H9 (cell line): ENCODE measurements at places on chromosomes 6 and 20.
A peak's percentile ranks its signal among the peaks of the same experiment; 100 is the strongest.

DNA sequence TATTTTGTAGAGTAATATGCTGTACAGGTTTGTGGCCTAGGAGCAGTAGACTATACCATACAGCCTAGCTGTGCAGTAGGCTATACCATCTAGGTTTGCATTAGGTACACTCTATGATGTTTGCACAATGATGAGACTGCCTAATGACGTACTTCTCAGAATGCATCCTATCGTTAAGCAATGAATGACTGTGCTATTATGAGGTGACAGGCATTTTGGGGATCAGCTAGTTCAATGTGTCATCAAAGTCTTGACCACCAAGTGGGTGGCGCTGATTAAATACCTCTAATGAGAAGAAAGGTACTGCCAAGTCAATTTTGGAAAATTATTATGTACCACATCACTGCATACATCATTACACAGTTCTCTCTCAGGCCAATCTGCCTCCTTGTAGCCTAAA lies 190.2 kb downstream of the BACH2 start:
- no peak for DNase-seq

DNA sequence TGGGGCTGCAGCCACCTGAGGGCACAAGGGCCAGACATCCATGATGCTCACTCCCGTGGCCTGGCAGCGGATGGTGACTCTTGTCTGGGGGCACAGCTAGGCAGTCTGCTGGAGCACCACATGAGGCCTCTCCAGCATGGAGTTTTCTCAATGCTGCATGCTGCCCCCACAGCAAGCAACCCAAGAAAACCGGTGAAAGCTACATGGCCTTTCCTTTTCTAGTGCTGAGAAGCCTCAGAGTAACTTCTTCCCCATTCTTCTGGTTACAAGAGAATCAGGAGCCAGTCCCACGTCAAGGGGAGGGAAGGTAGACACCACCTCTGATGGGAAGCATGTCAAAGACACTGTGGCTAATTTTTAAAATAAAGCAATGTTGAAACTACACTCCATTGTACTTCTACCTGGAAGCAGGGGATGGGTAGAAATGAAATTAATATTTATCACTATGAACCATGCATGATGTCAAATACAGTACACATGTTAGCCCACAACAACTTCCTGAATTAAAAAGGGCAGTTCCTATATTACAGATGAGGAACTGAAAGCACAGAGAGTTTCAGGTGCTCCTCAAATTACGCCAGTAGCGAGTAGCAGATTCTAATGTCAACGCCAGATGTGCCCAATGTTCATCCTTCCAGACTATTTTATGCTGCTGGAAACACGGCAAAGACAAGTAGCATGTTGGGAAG lies 101.5 kb downstream of the LAMP5 start:
- no peak for DNase-seq

DNA sequence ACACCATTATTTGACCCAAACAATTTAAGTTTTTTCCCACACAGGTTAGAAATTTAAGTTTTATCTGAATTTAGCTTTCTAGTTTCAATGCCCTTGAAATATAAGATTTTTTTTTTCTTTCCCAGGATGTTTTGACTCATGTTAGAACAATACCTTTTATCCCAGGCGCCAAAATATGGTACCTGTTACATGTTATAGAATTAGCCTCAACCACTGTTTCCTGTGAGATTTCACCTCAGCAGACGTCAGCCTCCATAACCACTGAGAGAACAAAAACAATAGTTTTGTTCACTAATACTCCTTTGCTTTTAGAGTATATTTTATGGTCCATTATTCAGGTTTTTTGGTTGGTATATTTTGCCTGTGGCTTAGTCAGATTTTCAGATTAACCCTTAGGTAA lies 302.9 kb downstream of the CDKAL1 start:
- no peak for DNase-seq

- no peak for DNase-seq
These were observed 112.8 kb downstream of the ARHGAP18 start for GRCh38 chr6:129597023-129597713.

- no peak for DNase-seq
These were observed 532 bp upstream of the SLC35F1 start for GRCh38 chr6:117906507-117906957.

GRCh38 chr6:79082304-79082703 lies 4.2 kb upstream of the PHIP start:
- DNase-seq = no peak

GRCh38 chr20:58621906-58622548 lies 29.1 kb upstream of the STX16 start:
- no peak for DNase-seq

DNA sequence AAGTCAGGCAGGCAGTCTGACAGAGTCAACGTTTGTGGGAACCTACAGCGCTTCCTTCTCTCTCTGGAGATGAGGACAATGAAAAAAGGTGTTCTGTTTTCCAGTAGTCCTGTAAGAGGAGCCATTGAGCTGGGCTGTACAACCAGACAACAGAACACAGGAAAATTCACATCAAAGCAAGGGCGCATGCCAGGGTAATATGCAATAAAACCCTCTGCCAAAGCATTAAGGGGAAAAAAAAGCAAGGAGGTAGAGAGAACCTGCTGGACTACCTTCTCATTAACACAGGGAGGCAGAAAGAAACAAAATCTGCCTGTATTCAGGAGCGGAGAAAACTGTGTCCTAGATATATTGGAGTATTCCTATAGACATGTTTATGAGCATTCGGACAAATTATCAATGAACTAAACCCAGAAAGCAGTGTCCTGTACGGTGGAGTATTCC lies 1.3 kb downstream of the RNF24 start:
- no peak for DNase-seq

DNA sequence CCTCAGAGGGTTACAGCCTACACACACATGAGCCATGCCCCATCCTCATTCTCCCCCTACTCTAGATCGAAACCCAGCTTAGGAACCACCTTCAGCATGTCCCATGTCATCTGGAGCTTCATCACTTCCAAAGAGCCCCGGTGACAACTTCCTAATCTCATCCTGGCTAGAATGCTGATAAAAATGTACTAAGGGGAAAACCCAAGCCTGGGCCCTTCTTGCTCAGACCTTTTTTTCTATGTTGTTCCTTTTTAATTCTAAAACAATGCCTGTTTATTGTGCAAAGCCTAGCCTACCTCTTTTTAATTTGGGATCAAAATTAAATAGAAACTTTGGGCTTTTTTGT lies 44.1 kb upstream of the NT5E start:
- no peak for DNase-seq

GRCh38 chr20:40207655-40208054 lies 481.4 kb downstream of the MAFB start:
- no peak for DNase-seq

- DNase-seq = no peak
These were observed 91.0 kb downstream of the NFATC2 start for GRCh38 chr20:51451484-51451883.

DNA sequence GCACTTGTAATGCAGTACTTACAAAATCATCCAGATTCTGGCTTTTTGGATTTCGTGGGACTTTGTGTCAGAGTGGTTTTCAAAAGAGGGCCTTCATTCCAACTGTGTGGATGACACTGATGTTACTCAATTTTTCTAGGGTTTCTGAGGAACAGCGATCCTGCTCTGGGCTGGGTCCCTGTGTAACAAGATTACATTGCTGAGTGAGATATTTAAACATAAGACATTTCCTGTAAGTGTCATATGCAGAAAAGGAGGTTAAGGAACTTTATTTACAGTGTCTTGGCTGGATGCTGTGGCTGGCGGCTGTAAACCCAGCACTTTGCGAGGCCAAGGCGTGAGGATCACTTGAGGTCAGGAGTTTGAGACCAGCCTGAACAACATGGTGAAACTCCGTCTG lies 6.7 kb downstream of the ZFAND3 start:
- no peak for DNase-seq

- DNase-seq = peak; percentile 38
These were observed 194.3 kb upstream of the SMLR1 start for GRCh38 chr6:130632897-130633296.

DNA sequence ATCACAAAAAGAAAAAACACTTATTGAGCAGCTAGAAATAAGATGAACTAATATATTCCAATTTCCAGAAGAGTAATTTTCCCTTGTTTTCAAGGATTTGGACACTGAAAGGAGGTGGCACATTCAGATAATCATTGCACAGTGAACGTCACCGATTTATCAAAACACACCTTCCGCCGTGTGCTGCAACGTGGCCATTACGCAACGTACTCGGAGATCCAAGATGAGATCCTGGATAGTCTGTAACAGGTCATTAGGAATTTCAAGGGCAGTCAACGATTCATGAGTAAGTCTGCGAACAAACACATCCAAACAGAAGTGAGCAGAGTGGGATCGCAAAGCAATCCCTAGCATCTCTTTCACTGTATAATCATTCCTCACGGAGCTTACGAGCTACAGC lies 93.0 kb downstream of the HUS1B start:
- no peak for DNase-seq

GRCh38 chr6:30399390-30400058 lies 54.6 kb downstream of the RPP21 start:
- DNase-seq = no peak

- DNase-seq = no peak
These were observed 26.4 kb downstream of the TRIM27 start for GRCh38 chr6:28897369-28897745.

GRCh38 chr6:121032268-121033006 lies 301.8 kb downstream of the TBC1D32 start:
- DNase-seq = no peak

DNA sequence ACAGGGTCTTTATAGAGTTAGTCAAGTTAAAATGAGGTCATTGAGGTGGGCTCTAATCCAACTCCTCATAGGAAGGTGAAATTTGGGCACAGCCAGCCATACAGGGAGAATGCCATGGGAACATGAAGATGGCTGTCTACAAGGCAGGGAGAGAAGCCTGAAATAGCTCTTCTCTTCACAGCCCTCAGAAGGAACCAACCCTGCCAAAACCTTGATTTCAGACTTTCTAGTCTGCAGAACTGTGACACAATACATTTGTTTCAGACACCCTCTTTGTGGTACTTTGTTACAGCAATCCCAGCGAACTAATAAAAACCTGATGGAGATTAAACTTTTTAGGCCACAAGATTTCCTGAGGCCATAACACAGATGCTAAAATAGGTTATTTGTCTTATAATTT lies 43.1 kb upstream of the HECA start:
- no peak for DNase-seq

- DNase-seq = peak; percentile 34
These were observed 340.0 kb downstream of the ADGRB3 start for GRCh38 chr6:68975064-68975463.

DNA sequence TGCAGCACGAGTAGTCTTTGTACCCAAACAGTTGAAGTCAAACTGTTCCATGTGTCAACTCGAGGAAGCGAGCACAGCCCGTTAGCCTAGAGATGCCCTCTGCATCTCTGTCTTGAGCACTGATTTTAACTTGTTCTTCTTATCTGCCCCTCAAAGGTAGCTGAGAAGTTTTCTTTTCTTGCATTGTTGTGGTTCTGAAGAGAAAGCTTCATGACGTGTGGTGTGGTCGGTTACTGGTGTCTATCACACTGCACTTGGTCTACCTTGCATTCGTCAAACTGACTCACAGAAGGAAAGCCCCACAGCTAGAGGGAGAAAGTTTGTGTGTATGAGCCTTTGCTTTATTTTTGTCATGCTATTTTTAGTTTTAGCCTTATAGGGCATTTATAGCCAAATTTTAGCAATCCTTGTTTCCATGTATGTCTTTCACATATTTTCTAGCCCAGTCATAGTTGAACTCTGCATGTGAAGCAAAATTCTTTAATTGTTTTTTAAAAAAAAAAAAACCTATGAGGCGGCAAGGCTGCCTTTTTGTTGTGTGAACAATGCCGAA lies 115.1 kb downstream of the JAG1 start:
- DNase-seq = no peak

- no peak for DNase-seq
These were observed 4.8 kb upstream of the MOCS1 start for GRCh38 chr6:39938773-39939654.
